ENCODE measurements at places on chromosomes 11 and 22.
A peak's percentile ranks its signal among the peaks of the same experiment; 100 is the strongest.

DNA sequence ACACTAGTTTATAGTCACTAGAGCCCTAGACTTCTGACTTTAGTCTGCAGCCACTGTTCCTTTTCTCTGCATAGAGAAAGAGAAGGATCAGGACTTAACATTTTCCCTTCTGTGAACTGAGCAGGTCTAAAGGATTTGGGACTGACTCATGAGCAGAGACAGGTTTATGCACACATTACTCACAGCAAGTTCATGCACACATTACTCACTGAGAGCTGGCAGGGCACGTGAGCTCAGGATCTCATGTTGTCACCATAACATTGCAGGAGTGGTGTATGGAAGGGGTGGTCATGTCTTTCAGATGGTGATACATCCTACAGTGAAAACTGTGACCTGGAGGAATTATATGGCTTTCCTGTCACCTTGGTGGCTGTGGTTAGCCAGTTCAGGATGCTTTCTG, 56.4 kb downstream of the CEP164 start:
- no peak for DNase-seq

GRCh38 chr11:102451681-102452460, 694 bp downstream of the TMEM123 start:
- peak; percentile 42 for DNase-seq

- no peak for DNase-seq
Observed at GRCh38 chr11:124865902-124866851, 945 bp downstream of the ROBO3 start.

GRCh38 chr22:50674606-50675552, 2.3 kb downstream of the SHANK3 start:
- no peak for DNase-seq

DNA sequence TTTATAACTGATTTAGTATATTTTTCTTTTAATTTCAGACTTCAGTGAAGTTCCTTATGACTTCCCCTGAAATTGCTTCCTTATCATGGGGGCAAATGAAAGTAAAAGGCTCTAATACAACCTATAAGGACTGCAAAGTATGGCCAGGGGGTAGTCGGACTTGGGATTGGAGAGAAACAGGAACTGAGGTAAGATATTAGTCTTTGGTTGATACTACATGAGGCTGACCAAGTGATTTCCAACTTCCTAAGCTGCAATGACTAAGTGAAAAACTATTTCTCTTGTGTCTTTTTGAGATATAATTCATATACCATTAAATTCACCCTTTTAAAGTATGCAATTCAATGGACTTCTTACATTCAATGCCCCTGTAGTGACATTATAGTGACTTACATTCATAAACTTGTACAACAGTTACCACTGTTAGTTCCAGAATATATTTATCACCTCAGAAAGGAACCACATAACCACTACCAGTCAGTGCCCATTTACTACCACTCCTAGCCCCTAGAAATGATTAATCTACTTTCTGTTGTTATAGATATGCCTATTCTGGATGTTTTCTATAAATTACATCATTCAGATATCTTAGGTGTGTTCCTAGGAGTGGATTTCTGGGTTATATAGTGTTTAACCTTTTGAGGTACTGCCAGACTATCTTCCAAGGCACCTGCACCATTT, 21.6 kb downstream of the AAMDC start:
- no peak for DNase-seq

DNA sequence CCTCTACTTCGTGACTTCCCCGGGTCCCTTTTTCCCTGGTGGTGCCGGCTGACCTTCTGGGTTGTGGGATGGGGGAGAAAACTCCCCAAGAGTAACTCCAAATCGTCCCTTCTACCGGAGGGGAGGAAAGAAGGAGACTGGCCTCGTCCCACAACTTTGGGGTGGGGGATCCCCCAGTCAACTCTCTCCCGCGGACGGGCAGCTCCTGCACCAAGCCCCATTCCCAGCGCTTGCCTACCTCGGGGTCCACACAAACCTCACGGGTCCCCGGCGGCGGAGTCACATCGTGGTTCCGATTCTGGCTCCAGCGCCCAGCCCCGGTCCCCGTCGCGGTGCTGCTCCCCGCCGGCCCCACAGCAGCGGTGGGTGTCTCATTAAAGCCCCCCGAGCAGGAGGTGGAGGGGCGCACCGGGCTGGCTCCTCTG, 317 bp downstream of the BDNF start:
- no peak for DNase-seq

GRCh38 chr11:9717040-9717357, 53.1 kb downstream of the SWAP70 start:
- DNase-seq, result no peak

- no peak for DNase-seq
Observed at GRCh38 chr11:124536520-124536919, 6.9 kb downstream of the OR8B12 start.

GRCh38 chr22:39142088-39142680, 10.3 kb downstream of the CBX7 start:
- no peak for DNase-seq

All from right renal pelvis (tissue), 4 donors.